Brain (organoid and tissue), 16 donors: ENCODE measurements at places on chromosomes 2 and 18. TPM values are rescaled to one million over a fixed set of nuclear protein-coding genes. Genes with fewer than 3 reads are reported as not detected.

Gene LRATD1
- 16.4 TPM for polyA plus RNA-seq

Gene INHBB
- polyA plus RNA-seq, result 13.9 TPM

Gene ZNF804A
- polyA plus RNA-seq, result 1.3 TPM

Gene STPG4
- polyA plus RNA-seq, result not detected

Gene FHL2
- 6.5 TPM for polyA plus RNA-seq

Gene NAT8
- polyA plus RNA-seq, result not detected

Gene LIMS3
- not detected for polyA plus RNA-seq

Gene RNF152
- 0.56 TPM for polyA plus RNA-seq

Gene ALPI
- not detected for polyA plus RNA-seq

Gene IL1B
- 0.53 TPM for polyA plus RNA-seq

Gene LIMS4
- not detected for polyA plus RNA-seq

Gene CRYGC
- polyA plus RNA-seq, result not detected

Gene AQP4
- 35.4 TPM for polyA plus RNA-seq

Gene COBLL1
- polyA plus RNA-seq, result 4.3 TPM
